ENCODE measurements at places on chromosomes 6 and 20.
A peak's percentile ranks its signal among the peaks of the same experiment; 100 is the strongest.

DNA sequence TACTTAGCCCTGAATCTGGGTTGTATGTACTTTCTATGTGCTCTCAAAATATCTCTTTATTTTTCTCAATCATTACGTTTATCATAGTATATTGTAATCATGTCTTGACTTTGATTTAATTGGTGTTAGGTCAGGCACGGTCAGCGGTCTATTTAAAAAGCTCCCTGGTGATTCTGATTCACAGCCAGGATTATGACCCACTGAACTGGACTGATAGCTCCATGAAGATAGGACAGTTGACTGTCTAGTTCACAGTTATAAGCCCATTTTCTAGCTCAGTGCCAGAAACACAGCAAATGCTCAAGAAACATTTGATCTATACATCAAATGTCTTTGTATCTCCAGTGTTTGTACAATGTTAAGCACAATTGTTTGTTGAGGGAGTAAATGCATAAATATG, 111.5 kb upstream of the CCN2 start:
- DNase-seq = no peak

GRCh38 chr6:54519161-54519560, 210.9 kb downstream of the TINAG start:
- DNase-seq = no peak

DNA sequence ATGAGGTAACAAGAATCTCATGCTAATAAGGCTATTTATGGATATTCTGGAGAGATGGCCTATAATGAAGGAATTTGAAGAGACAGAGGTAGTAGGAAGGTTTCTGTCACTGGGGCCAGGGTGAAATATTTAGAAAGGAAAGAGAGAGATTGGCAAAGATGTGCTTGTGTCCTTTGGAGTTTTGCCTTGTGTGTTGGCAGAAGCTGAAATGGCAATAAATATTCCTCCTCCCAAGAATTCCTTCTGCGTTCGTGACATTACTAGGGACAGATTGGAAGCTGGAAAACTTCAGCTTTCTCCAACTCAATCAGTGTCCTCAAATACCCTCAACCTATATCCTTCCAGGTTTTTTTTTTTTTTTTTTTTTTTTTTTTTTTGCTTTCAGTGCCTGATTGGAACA, 6.3 kb downstream of the SAMD5 start:
- no peak for DNase-seq

- DNase-seq = peak; percentile 92
Measured at GRCh38 chr20:62500237-62500864, 24.6 kb upstream of the GATA5 start.

DNA sequence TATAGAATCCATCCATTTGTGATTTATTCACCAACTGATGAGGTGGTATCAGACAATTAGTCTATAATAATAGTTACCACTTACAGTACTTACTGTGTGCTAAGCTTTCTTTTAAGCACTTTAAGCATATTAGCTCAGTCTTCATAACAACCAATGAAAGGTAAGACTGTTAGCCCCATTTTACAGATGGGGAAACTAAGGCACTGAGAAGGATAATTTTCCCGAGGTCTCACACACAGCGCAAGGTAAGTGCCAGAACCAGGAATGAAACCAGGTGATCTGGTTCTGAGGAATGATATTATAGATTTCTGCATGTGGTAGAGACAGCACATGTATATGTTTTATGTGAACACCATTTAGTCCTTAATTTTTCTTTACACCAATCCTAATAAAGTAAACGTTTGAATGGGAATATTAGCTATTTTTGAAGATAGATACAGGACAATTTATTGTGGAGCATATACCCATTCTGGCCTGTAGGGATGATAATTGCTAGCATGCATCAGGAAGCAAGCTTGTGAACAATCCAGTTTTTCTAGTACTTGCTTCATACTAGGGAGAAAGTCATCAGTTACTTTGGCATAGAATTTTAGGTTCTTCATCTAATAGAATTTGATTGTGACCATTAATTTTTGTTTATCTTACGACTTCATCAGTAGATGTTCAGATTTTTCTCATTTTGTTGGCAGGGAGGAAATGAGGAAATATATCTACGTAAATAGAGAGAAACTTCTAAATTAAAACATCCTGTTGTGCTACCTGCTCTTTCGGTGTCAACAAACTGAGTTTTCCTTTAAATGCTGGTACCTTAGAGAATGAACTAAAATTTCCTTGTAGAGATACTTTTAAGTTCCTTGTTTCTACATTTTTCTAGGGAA, 3.0 kb downstream of the YWHAB start:
- DNase-seq = no peak

GRCh38 chr6:108562503-108562993, 1.8 kb downstream of the FOXO3 start:
- no peak for DNase-seq

GRCh38 chr6:33217246-33217645, 8.9 kb downstream of the RING1 start:
- no peak for DNase-seq

DNA sequence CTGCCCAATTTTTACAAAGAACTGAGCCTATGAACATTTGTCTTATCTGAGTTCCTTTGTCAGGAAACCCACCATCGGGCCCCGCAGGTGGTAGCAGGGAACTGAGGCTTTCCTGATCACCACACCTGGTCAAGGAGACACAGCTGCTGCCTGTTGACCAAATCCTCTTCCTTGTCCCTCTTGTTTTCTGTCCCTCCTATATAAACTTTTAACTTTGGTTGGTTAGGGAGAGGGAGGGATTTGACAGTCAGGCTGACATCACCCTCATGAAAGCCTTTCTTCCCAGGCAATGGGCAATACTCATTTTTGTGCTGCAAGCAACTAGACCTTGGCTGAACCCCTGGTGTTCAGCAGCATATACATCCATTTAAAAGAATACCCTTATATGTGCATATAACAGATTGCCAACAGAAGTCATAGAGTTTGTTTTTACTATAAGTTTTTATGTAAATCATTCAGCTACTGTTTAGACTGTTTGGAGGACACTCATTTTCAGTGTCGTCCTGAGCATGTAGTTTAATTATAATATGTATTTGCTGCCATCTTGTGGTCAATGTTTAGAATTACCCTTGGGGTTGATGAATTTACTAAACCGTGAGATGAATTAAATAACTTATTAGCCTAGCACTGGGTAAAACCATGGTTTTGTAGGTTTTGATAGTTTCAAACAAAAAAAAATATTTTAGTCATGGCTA, 17.0 kb downstream of the CRISP1 start:
- DNase-seq = no peak

DNA sequence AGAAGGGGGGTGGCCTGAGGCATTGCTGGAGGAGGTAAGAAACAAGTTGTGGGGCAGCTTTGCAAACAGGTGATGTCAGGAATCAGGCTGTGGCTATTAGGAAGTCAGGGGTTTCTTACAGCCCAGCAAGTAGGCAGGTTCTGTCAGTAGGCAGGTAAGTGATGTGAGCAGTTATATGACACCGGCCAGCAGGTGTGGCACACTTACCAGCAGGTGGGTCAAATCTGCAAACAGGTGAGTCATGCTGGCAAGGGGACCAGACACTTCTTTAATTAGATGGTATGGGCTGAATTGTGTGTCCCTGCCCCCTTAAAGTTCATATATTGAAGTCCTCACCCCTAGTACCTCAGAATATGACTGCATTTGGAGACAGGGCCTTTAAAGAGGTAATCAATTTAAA, 16.4 kb upstream of the ENPP4 start:
- no peak for DNase-seq

DNA sequence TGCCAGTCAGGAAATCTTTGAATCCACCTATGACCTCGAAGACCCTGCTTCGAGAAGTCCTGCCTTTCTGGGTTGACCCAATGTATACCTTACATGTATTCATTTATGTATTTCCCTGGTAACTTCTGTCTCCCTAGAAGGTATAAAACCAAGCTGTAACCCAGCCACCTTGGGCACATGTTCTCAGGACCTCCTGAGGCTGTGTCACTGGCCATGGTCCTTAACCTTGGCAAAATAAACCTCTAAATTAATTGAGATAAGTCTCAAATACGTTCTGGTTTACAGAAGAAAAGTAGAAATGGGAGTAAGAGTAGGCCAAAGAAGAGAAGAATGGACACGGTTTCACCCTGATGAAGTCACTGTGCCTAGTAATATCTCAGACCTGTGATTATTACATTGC, 30.0 kb upstream of the PPP1R3G start:
- DNase-seq = no peak

GRCh38 chr6:27866357-27867050, 45.7 kb downstream of the OR2B2 start:
- DNase-seq = no peak

DNA sequence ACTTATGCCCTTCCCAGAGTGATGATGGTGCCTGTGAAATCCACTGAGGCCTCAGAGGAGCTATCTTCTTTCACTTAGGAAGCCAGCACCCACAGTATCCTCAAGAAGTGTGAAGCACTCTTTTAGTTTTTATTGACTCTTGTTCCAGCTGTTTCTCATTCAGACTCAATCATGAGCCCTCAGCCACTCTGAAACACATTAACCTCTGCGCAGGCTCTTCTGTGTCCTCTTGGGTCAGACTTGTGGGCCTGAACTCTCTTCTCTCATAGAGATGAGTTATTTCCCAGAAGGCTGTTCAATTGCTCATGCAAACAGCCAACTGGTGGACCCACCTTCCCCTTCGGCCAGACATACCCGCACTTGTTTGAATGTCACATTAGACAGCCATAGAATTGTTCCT, 27.8 kb upstream of the PREP start:
- no peak for DNase-seq

DNA sequence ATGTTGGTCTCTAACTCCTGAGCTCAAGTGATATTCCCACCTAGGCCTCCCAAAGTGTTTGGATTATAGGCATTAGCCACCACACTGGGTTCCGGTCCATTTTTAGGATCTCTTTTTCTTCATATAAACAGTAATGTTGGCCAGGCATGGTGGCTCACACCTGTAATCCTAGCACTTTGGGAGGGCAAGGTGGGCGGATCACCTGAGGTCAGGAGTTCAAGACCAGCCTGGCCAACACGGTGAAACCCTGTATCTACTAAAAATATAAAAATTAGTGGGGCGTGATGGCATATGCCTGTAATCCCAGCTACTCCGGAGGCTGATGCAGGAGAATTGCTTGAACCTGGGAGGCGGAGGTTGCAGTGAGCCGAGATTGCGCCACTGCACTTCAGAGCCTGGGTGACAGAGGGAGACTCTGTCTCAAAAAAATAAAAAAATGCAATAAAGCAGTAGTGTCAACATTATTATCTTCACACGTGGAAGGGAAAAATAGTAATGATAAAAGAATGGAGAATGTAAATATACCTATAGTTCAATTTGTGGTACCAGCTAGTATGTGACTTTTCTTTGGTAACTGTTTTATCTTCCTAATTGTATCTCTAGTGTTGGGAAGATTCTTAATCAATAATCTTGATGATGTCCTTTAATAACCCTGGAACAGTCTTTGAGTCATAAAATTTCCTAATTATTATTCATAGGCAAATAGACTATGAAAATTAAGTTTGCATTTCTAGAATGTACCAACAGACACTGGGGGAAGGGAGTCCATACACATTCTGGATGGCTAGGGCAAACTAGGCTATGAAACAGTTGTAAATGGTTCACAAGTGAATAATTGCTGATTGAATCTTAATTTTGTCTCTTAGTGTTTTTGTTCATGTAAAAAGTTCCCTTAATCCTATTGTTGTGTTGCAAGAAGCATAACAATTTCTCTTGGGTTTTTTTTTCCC, 3.6 kb downstream of the PARD6B start:
- DNase-seq = no peak

GRCh38 chr6:165599121-165599520, 63.9 kb downstream of the PDE10A start:
- DNase-seq = no peak

DNA sequence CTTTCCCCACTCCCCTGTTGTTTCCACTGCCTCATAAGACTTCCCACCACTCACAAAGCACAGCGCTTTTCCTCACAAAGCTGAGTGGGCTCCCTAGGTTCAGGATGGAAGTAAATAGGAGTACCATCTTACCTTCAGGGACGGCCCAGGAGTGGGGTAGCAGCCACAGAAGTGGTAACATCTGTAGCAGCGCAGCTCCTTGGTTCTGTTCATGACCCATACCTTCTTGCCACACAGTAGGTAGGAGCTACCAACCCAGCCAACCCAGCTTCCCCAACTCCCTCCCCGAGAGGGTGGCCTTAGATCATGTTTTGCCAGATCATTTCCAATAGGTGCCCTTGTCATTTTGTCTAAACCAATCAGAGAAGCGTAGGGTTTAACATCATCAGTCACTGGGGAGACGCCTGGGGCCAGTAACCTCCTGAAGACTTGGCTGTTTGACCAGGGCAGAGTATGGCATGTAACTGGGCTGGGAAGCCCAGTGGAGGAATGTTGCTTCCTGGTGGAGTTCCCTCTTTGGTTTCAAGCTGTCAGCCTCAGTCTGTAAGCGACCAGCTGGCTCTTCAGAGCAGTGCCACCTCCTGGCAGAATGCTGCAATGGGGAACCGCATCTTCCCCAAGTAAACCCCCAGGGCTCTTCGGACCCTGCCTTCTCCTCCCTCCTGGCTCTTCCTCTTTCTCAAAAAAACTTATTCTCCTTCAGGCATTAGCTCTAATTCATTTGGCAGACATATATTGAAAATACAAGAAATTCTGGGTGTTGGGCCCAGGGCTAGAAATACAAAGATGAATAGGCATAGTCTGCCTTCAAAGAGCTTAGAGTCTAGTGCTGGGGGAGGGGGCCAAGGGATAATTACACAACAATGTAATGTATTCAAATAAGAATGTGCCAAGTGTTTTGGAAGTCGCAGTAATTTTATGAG, at the start of gene HLA-DMA:
Gene HLA-DMA, minus strand, starts transcription at position 281 of the 923 bp plus-strand sequence. Its CDS starts 61 bp downstream, at position 220.
- peak; percentile 46 for DNase-seq

DNA sequence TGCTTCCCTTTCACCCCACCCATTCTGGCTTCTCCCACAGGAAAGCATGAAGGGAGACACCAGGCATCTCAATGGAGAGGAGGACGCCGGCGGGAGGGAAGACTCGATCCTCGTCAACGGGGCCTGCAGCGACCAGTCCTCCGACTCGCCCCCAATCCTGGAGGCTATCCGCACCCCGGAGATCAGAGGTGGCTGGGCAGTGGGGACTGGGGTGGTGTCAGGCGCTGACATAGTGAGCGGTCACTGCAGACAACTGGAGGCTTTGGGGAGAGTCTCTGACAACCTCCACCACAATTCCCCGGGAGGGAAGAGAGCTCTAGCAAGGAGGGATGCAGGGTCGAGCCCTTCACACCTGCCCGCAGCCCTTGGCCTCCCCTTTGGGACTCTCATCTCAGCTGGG, 18.1 kb downstream of the DNMT3B start:
- DNase-seq = no peak
